ENCODE measurements at places on chromosomes 3 and 15.

GRCh38 chr3:143597774-143598652 lies 250.3 kb downstream of the SLC9A9 start:
- DNase-seq: no peak
- peaks cover 8% of the 10 kb centered on the region for H3K27me3 ChIP-seq
- no peaks in the 10 kb centered on the region for H3K4me1 ChIP-seq
- H3K36me3 ChIP-seq: no peaks in the 10 kb centered on the region

DNA sequence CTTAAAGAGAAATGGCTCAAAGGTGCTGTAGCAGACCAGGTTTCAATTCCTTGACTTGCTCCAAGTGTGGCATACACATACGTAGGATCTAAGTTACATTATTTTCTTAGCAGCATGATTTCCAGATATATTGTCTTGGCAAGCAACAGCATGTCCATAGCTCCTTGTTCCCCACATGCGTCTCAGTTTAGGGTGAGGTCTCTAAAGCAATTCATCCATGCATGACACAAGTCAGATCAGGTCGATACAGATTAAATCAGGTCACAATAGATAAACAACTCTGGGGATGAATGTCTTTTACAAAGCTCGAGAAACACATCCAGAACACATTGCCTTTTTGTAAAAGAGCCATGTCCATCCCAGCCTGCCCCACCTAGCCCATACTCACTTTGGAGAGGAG lies 108.9 kb upstream of the ABHD17C start:
- H3K27ac ChIP-seq: no peak overlapping the region
- H3K27me3 ChIP-seq: peaks cover 2% of the 10 kb centered on the region
- DNase-seq: no peak
- no peaks in the 10 kb centered on the region for H3K36me3 ChIP-seq
- H3K4me3 ChIP-seq: no peak overlapping the region

GRCh38 chr3:54932606-54933005 lies 4.7 kb upstream of the LRTM1 start:
- no peak overlapping the region for H3K27ac ChIP-seq
- no peak for DNase-seq
- H3K27me3 ChIP-seq: no peaks in the 10 kb centered on the region
- no peaks in the 10 kb centered on the region for H3K36me3 ChIP-seq
- no peak overlapping the region for H3K4me3 ChIP-seq

DNA sequence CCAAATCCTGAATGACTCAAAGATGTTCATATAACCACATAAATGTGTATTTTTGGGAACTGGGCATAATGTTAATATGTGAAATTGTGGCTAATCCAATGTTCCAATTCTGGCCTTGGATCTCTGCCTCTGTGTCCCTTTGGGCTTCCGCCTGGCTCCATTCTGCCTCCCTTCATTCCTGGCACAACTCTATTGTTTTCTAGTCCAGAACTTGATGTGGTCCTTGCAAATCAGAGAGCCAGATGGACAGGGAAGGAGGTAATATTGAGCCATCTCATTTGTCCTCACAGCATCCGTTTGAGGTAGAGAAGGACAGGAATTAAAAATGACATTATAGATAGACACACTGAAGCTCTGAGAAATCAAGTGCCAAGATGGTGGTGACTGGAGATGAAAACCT lies 355.7 kb upstream of the TBL1XR1 start:
- DNase-seq: no peak
- no peak overlapping the region for H3K27ac ChIP-seq
- H3K4me1 ChIP-seq: peaks cover 13% of the 10 kb centered on the region
- no peak overlapping the region for H3K4me3 ChIP-seq

- H3K4me1 ChIP-seq: no peaks in the 10 kb centered on the region
- H3K27ac ChIP-seq: no peak overlapping the region
- no peak overlapping the region for H3K4me3 ChIP-seq
These were observed 251.7 kb downstream of the WNT5A start for GRCh38 chr3:55235416-55235815.

- H3K27ac ChIP-seq: no peak overlapping the region
- peaks cover 59% of the 10 kb centered on the region for H3K4me1 ChIP-seq
- no peak for DNase-seq
- H3K4me3 ChIP-seq: no peak overlapping the region
These were observed 32.5 kb downstream of the BHLHE40 start for GRCh38 chr3:5011555-5012256.

GRCh38 chr3:193882091-193882490 lies 253.9 kb upstream of the HES1 start:
- H3K27ac ChIP-seq: no peak overlapping the region
- peaks cover 18% of the 10 kb centered on the region for H3K4me1 ChIP-seq
- H3K4me3 ChIP-seq: no peak overlapping the region
- no peaks in the 10 kb centered on the region for H3K27me3 ChIP-seq

GRCh38 chr15:81502439-81502838 lies 128.4 kb upstream of the TMC3 start:
- H3K27me3 ChIP-seq: no peaks in the 10 kb centered on the region
- no peak overlapping the region for H3K4me3 ChIP-seq
- no peaks in the 10 kb centered on the region for H3K36me3 ChIP-seq
- H3K4me1 ChIP-seq: no peaks in the 10 kb centered on the region

GRCh38 chr15:38528294-38528693 lies 36.3 kb downstream of the RASGRP1 start:
- no peaks in the 10 kb centered on the region for H3K4me1 ChIP-seq
- no peak for DNase-seq
- no peak overlapping the region for H3K4me3 ChIP-seq
- no peaks in the 10 kb centered on the region for H3K36me3 ChIP-seq
- H3K27me3 ChIP-seq: 0 out of 2 replicates have a peak, but pooled peaks cover 4% of the 10 kb centered on the region

Data from HepG2 (cell line).